ENCODE measurements at places on chromosomes 5 and 9.

- ATAC-seq: no peak
Observed at GRCh38 chr5:107878661-107879060, 207.9 kb upstream of the EFNA5 start.

GRCh38 chr5:143427122-143427735 is 23.7 kb upstream of the NR3C1 start:
- peak; percentile 40 for ATAC-seq

- no peak for ATAC-seq
Observed at GRCh38 chr5:16378762-16379161, 86.8 kb downstream of the ZNF622 start.

DNA sequence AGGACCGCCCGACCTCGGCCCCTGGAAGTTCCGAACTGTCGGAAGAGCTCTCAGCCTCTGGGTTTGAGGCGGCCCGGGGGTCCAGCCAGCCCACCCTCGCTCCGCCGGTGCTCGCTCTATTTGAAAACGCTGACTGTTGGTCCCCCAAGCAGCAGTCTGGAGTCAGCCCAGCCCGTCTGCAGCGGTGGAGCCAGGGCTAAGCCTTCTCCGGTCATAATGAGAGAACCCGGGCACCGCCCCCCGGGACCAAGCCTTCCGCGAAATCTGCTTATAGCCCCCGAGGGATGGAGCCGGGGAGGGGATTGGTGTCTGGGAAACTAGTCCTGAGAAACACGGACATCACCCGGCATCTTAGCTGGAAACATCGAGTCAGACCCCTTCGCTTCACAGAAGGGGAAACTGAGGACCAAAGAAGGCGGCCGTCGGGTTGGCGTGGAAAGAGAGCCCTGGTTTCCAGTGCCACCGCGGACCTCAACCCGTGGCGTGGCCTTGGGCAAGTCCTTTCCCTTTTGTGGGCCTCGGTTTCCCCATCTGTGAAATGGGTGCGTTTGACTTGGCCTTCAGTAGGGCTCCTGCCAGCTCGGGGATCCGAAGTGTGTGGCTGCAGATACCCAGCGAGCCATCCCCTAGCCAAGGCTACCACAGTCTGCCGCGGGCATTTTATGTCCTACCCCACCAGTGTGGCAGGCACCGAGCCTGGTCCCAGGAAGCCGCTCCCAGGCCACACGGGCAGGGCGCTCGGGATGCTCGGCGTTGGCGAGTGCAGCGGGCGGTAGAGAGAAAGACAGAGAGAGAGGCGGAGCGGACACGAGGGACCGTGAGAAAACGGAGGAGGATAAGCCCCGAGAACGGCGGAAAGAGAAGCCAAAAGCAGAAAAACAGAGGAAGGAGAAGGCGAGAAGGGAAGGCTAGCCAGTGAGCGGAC is 857 bp downstream of the ADAM19 start:
- peak; percentile 22 for ATAC-seq

DNA sequence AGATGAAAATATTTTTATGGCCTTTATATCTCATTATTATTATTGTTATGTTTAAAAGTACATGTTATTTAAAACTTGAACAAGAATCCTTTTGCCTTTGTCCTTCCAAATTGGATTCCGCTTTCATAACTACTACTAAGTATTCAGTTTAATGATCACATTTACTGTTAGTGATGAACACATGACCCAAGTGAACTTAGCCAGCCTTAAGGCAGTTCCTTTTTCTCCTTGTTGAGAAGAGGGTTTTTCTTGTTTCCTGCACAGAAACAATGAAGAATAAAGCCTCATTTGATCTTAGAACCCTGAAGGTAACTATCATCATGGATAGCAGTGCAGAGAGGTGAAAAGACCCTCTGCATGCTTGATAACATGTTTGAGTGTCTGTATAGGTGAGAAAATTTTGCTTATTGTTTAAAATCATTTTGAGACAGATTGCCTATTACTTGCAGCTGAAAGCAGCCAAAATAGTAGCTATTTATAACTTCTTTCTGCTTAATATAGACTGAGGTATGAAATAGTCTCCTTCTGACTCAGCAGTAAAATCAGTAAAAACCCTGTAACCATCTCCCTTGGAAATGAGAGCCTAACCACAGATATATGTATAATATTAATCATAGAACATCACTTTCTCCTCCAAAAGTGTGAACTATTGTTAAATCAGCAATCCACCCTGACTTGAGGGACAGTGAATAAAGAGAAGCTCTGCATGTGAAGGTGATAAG is 266.2 kb downstream of the SPATA31D1 start:
- no peak for ATAC-seq

- no peak for ATAC-seq
Observed at GRCh38 chr9:75604661-75605060, 285.8 kb upstream of the PCSK5 start.

- no peak for ATAC-seq
Observed at GRCh38 chr9:8637626-8638025, 838.0 kb upstream of the DMAC1 start.

DNA sequence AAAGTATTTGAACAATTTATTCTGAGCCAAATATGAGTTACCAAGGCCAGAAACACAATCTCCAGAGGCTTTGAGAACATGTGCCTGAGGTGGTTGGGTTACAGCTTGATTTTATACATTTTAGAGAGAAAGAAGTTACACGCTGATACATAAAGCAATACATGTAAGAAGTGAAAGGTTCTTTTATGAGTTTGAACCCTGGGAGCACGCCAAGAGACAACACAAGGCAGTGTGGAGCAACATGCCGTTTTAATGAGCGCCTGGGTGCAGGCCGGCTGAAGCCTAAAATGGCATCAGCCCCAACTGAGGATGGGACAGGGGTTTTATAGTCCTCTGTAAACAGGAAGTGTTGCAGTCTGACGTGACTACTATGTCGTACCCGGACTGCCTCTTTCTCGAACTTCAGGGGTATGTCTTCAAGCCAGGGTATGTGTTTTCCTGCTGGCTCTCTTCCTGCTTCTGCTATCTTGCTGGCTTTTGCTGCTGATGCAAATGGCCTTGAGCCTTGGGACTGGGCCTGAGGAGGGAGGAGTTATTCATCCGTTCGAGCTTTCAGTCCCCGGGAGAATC is 193.7 kb downstream of the CYLC2 start:
- ATAC-seq: no peak

GRCh38 chr5:54017580-54017979 is 292.8 kb downstream of the ARL15 start:
- ATAC-seq: no peak

DNA sequence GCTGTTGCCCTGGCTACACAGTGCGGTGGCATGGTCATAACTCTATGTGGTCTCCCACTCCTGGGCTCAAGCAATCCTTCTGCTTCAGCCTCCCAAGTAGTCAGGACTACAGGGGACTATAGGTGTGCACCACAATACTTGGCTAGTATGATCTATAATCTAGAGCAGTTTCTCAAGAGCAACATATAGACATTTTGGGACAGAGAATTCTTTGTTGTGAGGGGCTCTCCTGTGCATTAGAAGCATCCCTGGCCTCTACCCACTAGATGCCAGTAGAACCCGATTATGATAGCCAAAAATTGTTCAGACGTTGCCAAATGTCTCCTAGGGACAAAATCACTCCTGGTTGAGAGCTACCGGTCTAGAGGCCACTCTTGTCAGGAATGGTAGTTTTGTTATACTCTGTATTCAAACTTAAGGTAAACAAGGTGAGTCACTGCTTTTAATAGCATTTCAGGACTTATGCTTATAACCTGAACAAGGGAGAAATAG is 7.2 kb downstream of the ANKHD1 start:
- no peak for ATAC-seq

DNA sequence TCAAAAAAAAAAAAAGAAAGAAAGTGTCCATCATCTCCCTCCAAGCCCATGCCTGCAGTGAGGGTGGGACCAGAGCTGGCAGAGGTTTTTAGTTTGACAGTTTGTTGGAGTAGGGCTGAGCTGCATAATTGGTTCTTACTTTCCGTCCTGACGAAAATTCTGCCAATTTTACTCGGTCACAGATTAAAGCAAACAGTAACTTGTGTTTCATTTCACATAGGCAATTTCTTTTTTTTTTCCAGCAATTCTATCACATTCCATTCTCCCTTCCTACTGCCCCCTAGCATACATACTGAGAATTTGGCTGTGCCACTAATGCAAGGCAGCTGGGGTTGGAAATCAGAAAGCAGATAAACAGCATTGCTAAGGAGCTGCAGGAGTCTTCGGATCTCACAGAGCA is 132.4 kb downstream of the FRMD3 start:
- no peak for ATAC-seq

DNA sequence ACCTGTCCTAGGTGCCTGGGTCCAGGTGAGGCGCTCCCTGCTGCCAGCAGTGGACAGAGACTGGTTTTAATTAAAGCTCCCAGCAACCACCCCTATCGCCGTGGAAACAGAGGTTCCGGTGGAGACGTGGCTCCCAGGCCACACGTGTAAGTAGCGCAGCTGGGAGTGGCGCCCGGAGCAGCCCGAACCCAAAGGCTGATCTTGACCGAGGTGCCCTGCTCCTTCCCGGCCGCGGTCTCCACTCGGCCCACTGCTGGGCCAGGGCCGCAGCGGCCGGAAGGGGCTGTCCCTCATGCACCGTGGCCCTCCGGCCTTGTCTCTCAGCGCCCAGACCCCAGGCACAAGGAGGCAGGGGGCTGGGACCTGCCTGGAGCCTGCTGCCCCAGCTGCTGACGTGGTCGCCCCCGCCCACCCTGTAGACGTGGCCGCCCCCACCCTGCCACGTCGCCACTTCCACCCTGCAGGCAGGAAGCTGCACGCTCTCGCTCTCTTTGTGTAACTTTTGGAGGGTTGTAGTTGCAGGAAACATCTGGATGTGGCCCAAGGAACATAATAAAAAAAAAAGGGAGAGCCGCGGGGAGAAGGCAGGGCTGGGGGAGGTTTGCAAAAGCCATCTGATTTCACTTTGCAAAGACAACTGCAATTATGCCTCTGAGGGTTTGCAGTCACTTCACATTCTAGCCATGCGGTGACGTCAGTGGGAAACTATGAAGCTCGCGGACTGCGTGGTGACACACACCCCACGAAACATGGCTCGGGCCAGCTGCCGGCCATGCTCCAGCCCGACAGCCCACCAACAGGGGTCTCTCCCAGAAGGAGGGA is 129.9 kb downstream of the RXRA start:
- peak; percentile 91 for ATAC-seq

DNA sequence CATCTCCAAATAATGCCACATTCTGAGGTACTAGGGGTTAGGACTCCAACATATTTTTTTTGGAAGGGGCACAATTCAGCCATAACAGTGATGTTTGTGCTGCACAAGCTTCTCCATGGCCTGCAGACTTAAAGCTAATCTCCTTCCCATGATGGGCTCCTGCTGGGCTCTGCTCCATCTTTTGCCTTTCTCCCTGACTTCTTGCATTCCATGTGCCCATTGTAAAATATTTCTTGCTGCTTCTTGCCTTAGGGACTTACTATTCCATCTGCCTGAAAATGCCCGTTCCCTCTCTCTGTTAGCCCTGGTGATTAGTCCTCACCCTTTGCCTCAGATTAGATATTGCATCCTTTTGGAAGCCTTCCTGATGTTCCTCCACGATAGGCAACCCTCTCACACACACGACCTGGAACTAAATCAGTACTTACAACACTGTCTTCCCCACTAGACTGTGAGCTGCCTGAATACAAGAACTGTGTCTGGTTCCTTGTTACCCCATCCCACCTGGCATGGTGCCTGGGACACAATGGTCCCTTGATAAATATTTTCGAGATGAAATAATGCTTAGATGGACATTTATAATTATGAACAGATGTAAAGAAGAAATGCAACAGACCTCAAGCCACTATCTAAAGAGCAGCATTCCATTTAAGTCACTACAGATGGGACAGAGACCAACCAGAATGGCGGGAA is 33.5 kb downstream of the OR1J1 start:
- ATAC-seq: no peak

GRCh38 chr5:96584712-96585111 is 77.5 kb upstream of the CAST start:
- no peak for ATAC-seq

DNA sequence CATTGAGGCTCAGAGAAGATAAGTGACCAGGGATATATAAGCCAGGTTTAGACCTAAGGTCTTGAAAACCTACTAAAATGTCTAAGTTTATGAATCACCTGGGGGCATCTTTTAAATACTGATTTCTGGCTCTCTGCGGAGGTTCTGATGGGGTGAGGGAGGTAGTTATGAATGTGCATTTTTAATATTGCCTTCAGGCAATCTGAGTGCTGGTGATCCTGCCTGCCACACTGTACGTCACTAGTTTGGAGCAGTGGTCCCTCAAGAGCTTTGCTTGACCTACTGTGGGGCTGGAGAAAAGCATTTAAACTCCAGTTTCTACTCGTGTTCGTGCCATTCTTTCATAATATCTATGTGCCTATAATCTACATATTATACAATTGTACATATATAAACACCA is 36.1 kb downstream of the KLF4 start:
- no peak for ATAC-seq

GRCh38 chr9:119148855-119149254 is 220.4 kb downstream of the BRINP1 start:
- ATAC-seq: no peak

- no peak for ATAC-seq
Observed at GRCh38 chr9:95249986-95250385, 67.5 kb downstream of the FANCC start.

DNA sequence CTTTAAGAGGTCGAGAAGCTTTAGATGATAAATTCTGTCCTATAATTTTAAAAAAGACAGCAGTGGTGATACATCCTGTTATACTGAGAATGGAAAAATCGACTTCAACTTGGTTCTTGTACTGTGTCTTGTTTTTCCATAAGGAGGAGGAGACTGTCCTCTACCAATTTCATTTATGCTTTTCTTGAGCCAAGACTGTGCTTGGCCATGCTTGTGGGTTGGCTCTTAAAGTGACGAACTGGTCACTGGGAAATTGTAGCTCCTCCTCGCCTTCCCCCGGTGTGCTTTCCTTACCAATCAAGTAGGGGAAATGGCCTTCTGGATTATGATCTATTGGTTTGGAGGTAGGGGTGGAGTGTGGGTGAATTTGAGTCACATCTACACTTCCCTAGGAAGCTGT is 67.1 kb upstream of the HSPB3 start:
- ATAC-seq: peak; percentile 21

GRCh38 chr5:72428669-72429068 is 78.5 kb downstream of the ZNF366 start:
- no peak for ATAC-seq

DNA sequence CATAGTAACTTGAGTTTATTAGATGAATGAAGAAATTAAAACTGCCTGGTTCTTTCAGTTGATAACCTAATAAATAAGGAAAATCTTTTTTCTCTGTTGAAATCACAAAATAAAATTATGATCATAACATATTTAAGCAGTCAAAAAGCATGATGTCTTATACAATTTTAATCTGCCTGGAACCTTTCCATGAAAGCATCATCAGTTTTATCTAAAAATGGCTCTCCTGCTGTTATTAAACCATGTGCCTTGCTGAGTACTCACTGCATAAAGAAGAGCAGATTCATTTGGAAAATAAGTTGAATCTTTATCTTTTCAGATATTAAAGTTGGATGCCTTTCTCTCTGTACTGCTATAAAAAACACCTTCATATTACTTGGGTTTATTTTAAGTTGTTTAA is 148.8 kb downstream of the SLC24A2 start:
- ATAC-seq: no peak

DNA sequence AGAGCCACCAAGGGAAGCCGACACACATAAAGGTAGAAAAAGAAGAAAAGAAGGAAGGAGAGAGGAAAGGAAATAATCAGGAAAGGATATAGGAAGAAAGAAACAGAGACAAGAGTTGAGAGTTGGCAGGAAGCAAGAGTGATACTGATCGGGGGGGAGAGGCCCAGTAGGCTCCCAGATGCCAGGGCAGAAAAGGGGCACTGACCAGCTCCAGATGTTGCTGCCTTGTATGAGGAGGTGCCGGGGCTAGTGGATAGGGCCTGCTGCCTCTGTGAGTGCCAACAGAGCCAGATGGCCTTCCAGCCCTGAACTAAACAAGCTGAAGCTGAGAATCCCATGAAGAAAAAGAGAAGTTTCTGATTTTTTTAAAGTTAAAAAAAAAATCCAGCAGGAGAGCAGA is 82.0 kb upstream of the TRIM32 start:
- ATAC-seq: no peak
